Caco-2 (cell line): ENCODE measurements at places on chromosomes 1 and 21. TPM values are rescaled to one million over a fixed set of nuclear protein-coding genes. Genes with fewer than 3 reads are reported as not detected.
A peak's percentile ranks its signal among the peaks of the same experiment; 100 is the strongest.

DNA sequence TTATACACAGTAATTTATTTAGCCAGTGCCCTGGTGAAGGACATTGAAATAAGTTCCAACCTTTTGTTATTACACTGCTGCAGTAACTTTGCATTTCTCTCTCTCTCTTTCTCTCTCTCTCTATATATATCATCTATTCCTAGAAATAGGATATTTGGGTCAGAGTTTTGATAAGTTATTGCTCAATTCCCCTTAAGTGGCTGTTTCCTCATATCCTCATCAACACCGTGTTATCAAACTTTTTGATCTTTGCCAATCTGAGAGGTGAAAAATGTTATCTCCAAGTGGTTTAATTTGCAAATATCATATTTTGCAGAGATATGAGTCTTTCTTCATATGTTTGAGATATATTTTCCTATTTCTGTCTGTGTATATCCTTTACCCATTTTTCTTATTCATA is 1.6 kb upstream of the SRSF4 start:
- no peak for DNase-seq

DNA sequence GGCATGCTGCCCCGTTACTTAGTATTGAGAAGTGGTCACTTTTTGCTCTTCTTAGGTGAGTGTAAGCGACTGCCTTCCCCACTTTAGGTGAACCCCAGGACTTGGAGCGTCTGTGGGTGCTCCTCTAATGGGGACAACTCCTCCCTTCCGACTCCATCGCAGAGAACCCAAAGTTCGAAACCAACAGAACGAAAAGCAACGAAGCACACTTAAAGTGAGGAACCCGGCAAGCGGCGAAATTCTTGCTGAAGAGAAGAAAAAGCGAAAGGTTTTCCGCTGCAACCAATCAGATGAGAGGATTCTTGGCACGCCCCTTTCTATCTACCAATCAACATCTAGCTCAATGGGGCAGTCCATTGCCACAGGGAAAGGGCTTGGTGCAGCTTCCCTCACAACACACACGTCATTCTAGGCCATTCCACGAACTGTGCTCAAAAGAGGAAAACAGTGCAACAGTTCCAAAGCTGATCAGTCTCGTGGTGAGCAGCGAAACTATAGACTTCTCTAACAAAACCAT is 709 bp upstream of the SUCO start:
- DNase-seq: peak; percentile 94

DNA sequence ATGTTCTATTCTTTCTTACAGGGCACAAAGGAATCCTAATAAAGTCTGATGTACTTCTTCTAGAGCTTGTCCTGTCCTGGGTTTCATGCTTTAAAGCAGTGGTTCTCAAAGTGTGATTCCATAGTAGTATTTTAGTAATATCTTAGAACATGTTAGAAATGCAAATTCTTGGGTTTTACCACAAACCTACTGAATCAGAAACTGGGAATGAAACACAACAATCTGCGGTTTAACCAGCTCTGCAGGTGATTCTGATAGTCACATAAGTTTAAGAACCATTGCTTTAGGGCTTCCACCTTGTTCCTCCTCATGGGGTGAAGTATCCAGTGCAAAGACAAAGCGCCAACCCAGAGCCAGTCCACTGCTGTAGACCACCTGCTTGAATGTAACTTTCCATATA is 41.1 kb downstream of the NGF start:
- no peak for DNase-seq

DNA sequence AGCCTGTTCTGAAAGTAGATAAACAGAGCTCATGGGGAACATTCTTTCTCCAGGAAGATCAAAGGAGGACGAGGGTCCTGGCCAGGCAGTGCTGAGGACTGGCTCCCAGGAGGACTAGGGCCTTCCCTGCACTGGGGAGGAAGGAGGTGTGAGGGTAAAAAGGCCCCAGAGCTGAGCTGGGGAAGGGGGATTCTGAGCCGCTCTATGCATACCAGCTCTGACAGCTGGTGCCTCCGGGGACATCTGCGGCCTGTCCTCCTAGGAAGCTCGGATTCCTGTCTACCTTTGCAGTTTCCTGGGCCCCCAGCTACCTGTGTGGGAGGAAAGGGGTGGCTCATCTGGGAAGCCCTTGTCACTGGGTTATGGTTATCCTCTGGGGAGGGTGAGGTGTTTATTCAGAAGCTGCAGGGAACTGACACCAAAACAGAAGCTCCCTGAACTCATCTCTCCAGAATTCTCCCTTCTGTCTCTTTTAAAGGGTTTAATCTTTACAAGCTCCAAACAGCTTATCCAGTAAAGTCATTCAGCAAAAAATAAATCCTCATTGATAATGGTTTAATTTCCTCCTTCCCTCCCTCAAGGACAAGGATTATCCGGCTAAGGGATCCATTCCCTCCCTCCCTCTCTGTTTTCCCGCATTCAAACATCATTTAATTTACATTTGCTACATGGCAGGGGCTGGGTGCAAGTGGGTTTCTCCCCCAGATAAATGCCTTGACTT is 31.0 kb downstream of the NENF start:
- DNase-seq: no peak

GRCh38 chr1:161954050-161954449 is 69.6 kb downstream of the OLFML2B start:
- no peak for DNase-seq

DNA sequence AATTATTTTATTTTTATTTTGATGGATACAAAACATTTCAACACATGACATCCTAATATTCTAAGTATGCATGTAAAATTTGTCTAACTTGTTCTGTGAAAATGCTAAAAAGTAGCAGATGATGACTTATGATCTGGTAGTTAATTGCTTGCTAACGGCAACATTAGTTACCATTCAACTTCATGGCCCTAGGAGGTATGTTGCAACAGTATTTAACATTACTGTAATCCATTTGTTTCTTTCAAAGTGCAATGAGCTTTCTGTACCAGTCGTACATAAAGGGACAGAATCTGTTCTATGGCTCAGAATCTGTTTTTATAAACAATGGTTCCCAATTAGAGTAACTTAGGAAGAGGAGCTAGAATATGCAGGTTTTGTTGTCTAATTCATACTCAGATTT is 91.5 kb upstream of the ZNHIT6 start:
- DNase-seq: no peak

GRCh38 chr1:225449261-225449660 is 21.4 kb upstream of the LBR start:
- no peak for DNase-seq

DNA sequence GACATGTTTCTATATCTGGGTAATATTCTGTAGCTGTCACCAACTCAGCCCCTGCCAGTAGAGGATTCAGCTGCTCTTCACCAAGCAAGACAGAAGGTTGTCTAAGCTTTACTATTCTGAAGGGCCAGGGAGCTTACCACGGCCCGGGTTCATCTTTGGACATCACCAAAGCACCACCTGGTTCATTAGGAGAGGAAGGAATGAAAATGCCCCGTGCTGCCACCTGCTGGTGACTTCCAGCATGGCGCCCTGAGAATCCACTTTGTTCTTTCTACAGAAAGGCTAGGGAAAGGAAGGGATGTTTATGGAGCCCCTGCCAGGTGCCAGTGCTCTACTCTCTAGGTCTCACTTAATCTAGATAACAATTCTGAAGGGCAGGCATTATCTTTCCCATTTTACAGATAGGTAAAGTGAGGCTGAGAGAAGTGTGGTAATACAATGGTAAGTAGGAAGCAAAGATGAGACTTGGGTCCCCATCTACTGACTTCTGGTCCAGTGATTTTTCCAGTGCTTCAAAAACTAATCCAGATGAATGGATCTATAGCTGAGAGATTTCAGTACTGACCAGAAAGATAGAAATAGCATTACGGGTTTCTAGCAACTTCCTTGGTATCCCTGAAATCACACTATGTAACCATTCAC is 79.5 kb downstream of the BEND5 start:
- peak; percentile 42 for DNase-seq

DNA sequence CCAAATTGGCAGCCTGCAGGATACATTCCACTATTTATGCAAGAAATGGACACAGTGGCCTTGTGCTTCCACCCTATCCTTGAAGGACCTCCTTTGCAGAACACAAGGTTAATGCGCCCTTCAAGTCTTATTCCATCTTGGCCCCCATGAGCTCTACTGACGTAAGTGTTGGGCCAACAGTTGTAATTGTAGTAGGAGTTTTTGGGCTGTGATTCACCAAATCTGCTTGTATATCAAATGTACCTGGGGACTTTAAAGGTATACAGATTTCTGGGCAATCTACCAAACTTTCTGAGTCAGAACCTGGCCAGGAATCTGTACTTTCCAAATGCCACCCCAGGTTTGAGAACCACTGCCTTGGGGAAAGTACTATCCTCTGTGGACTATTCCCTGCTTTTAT is 100.9 kb upstream of the MARK1 start:
- no peak for DNase-seq

GRCh38 chr1:233707880-233708815 is 94.2 kb downstream of the KCNK1 start:
- no peak for DNase-seq

GRCh38 chr1:223143537-223144248 is 645 bp upstream of the TLR5 start:
- DNase-seq: no peak

DNA sequence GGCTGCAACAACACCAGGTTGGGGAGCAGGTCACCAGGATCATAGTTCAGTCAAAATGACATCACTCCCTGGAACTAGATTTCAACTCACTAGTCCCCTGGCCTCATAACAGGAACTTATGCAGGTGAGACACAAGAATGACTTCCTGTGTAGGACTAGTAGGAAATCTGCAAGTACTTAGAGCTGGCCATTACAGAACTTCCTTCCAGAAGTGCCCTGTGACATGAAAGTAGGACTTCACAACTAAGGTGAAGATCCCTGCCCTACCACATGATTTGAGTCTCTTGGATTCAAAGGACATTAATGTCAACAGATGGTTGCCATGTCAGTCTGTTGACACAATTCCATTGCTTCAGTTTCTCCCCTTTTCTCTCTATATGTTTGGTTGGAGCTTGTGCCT is 223.1 kb downstream of the RPS6KC1 start:
- DNase-seq: no peak

DNA sequence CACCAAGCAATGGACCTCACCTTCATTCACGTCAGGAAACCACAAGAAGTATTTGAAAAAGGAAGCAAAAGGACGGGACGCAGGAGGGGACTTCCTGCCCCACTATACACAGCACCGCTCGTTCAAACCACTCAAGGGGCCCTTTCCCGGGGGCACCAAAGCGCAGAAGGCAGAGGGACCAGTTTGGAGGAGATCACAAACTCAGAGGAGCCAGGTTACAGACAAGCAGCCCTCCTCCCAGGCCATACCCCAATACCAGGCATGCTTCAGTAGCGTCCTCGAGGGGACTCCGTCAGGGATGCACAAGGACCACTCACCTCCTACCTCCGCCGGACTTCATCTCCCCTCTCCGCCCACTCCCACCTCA is 685 bp downstream of the CRTC2 start:
- no peak for DNase-seq

GRCh38 chr1:70907563-70908310 is 139.9 kb downstream of the PTGER3 start:
- no peak for DNase-seq

DNA sequence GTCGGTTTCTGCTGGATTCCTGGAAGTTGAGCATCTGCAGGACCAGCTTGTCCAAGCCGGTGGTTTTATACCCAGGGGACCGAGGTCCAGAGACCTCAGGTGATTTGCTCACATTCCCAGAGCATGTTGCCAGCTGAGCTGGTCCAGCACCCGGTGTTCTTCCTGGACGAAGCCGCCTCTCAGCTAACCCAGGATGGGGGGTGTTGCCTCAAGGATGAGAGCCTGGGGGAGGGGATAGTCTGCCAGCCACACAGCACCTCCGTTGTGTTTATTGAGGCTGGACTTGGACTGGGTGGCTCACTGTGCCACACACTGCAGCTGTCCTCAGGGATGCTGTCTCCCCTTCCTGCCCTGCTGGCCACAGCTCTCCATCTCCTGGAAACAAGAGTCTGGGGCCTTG is 1.5 kb downstream of the TMEM201 start:
- no peak for DNase-seq

DNA sequence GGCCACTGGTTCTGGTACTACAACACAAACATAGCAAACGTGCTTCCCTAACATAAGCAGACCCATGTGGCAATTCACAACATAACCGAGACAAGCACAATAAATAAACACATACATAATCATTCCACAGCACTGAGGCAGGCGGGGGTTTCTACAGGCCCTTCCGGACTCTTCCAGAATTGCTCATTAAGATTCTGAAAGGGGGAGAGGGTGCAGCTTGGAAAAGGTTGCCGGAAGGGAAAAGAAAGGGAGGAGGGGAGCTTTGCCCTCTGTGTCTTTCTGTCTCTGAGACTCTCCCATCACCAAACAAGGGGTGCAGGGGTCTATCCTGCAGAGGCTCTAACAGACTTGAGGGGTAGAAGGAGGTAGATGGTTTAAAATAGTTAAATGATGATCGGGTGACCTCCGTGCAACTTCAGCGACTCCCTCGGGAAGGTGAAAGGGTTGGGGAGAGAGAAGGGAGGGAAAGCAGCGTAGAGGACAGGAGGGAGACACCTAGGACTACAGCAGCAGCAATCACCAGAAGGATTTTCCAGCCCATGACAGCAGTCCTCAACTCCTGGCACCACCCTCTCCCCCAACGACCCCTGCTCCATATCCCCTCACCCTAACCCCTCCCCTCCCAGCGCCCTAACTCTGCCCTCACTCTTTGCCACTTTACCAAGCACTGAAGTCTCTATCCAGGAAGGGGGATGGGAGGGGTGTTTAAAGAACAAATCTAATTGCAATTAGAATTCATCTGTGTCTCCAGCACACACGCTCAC is 365.5 kb upstream of the ESRRG start:
- no peak for DNase-seq

DNA sequence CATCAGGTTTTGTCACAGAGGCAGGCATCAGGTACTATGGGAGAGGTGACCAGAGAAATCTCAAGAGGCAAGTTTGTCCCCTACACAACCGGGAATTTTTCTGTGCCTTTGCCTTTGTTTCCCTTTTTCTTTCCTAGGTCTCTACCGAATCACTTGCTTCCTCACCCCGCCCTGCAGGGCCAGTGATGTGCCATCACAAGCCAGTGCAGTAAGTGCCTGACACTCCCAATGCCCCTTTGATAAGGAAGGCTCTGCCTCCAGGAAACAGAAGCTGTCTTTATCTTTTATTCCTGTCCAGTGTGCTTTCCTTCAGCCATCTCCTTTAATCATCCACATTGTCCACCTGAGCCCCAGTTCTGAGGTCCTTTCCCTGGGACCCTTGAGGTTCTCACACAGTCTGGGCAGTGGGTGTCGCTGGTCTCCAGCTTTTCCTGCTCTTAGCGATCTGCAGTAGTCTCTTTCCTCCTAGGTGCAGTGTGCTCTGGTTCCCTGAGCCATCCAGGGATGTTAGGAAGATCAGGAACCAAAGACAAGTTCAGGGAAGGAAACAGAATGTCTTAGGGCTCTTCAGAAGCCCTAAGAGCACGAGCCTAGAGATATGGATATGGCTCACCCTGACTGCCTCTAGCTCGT is 36.6 kb downstream of the GJA5 start:
- peak; percentile 70 for DNase-seq

The PRAMEF18 gene
- not detected in 2 replicates for total RNA-seq

The KRTAP10-4 gene
- total RNA-seq: not detected in 2 replicates

The MFAP2 gene
- 20.5 and 22.7 TPM in 2 replicates for total RNA-seq

The COA7 gene
- 38.4 and 40.2 TPM in 2 replicates for total RNA-seq

The FABP3 gene
- total RNA-seq: 12.1 and 13.0 TPM in 2 replicates

The S100B gene
- not detected in 2 replicates for total RNA-seq

The TCHH gene
- total RNA-seq: 0.39 and 0.54 TPM in 2 replicates

The PSMB2 gene
- total RNA-seq: 59.9 and 66.3 TPM in 2 replicates

The OXCT2 gene
- 4.6 and 6.4 TPM in 2 replicates for total RNA-seq

The C1QB gene
- not detected in 2 replicates for total RNA-seq
